ENCODE measurements at places on chromosomes 6 and 20. TPM values are rescaled to one million over a fixed set of nuclear protein-coding genes. Genes with fewer than 3 reads are reported as not detected.

GRCh38 chr6:6892744-6893583 lies 214.8 kb upstream of the RREB1 start:
- DNase-seq: no peak

GRCh38 chr20:62462976-62463592 lies 12.7 kb downstream of the GATA5 start:
- DNase-seq: no peak

- DNase-seq: no peak
Measured at GRCh38 chr6:140380427-140381218, 1006.2 kb upstream of the CITED2 start.

GRCh38 chr20:63005365-63005861 lies 1.4 kb downstream of the BHLHE23 start:
- DNase-seq: no peak

Gene SIRPA
- polyA plus RNA-seq: 8.8 TPM

Gene BAG2
- polyA plus RNA-seq: 9.2 TPM

Gene TMEM239
- polyA plus RNA-seq: 0.03 TPM

DNA sequence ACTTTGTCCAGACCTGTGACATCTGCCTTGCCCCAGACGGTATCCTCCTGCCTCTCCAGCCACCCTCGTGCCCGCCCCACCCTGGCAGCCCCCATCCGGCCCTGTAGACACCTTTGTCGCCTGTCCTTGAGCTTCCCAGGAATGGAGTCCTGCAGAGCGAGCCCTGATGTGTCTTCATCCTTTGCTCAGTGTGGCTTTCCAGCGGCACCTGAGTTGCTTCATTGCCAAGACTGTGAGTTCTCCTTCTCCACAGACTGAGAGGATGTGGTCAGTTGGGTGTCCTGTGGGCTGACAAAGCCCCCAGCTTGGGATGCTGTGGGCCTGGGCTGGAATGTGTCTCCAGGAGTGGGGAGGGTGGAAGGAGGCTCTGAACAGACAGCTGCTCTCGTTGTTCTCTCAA lies 1.7 kb upstream of the CST4 start:
- no peak for DNase-seq

Data from right lung (tissue), 10 donors.